ENCODE measurements at places on chromosomes 12 and 14. TPM values are rescaled to one million over a fixed set of nuclear protein-coding genes. Genes with fewer than 3 reads are reported as not detected.
A peak's percentile ranks its signal among the peaks of the same experiment; 100 is the strongest.

Gene CLMN
- 15.3 TPM for total RNA-seq

Gene FAR2
- total RNA-seq = 9.1 TPM

Gene KLHL33
- 0.27 TPM for total RNA-seq

Gene SLC38A4
- 0.11 TPM for total RNA-seq

Gene WSB2
- 92.0 TPM for total RNA-seq

Gene PPP1R1A
- total RNA-seq = 1.3 TPM

Gene LRFN5
- total RNA-seq = 4.6 TPM

Gene ASPG
- total RNA-seq = 8.2 TPM

Gene EML5
- total RNA-seq = 6.8 TPM

Gene KIAA0586
- 19.1 TPM for total RNA-seq

Gene EGLN3
- 11.5 TPM for total RNA-seq

GRCh38 chr14:76995279-76996035, 33.1 kb downstream of the IRF2BPL start:
- H3K27ac ChIP-seq = no peak overlapping the region
- H3K27me3 ChIP-seq = no peaks in the 10 kb centered on the region
- H3K36me3 ChIP-seq = no peaks in the 10 kb centered on the region
- H3K4me3 ChIP-seq = no peak overlapping the region
- no peak for DNase-seq

GRCh38 chr14:60087668-60088067, 4.1 kb upstream of the PCNX4 start:
- H3K27ac ChIP-seq = no peak overlapping the region
- H3K4me3 ChIP-seq = no peak overlapping the region
- H3K4me1 ChIP-seq = no peaks in the 10 kb centered on the region

GRCh38 chr14:105211086-105211757, 30.1 kb upstream of the NUDT14 start:
- H3K4me3 ChIP-seq = no peak overlapping the region
- no peaks in the 10 kb centered on the region for H3K4me1 ChIP-seq
- no peaks in the 10 kb centered on the region for H3K27me3 ChIP-seq
- H3K36me3 ChIP-seq = peaks cover 16% of the 10 kb centered on the region
- H3K27ac ChIP-seq = no peak overlapping the region

DNA sequence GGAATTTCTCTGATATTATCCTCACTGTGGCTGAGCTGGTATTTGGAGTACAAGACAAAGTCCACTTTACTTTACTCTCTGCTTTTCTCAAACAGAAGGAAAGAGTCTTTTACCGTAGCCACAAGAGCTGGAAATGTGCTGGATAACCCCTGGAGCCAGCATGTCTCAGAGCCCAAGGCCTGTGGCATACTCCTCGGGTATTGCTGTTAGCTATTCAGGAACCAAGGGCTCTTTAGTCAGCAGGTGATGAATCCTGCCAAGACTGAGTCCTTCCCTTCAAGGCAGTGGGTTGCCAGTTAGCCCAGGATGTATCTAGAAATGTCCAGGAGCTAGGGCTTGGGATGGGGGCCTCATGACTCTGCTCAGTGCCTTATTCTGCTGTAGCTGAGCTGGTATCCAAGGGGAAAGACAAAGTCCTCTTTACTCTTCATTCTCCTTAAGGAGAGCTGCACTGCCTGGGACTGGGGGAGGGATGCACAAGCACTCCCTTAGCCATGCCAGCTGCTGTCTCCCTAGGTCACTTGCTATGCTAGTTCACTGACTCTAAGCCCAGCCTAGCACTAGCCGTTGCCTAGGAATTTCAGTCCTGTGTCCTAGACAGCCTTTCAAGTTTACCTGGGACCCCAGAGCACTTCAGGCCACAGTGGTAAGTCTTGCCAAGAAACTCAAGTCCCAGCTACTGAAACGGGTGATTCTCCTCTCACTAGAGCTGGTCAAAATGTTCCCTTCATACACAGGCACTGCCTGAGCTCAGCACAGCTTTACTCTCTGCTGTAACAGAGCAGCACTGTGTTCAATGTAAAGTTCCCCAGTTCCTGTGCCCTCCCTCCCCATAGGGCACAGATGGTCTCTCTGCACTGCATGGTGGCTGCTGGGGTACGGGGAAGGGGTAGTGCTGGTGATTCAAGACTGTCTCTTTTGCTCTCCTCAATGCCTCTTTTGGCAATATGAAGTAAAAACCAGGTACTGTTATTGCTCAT, 136.4 kb downstream of the SLC35F4 start:
- DNase-seq = peak; percentile 71
- H3K4me1 ChIP-seq = peaks cover 11% of the 10 kb centered on the region
- H3K36me3 ChIP-seq = no peaks in the 10 kb centered on the region
- no peak overlapping the region for H3K4me3 ChIP-seq
- H3K27ac ChIP-seq = peak overlapping the region; percentile 38
- H3K27me3 ChIP-seq = no peaks in the 10 kb centered on the region

DNA sequence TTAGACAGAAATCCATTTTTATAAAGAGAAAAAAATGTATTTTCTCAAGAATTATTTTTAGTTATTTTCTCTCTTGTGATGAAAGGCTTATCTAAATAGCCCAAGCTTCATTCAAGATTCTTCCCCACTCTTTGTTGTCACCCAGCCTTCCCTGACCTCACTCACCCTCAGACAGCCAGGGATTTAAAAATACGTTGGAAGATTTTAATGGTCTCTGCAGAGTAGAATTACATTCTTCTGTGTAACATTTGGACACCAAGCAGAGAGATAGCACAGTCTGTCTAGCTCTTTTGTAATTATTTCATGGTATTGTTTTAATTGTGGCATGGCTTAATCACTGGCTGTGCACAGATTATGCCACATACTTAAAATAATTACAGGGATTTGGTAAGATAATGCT, 130.3 kb downstream of the IGF1 start:
- H3K27me3 ChIP-seq = no peaks in the 10 kb centered on the region
- H3K36me3 ChIP-seq = no peaks in the 10 kb centered on the region
- no peak for DNase-seq
- no peak overlapping the region for H3K4me3 ChIP-seq

GRCh38 chr12:98644433-98644711, 216 bp downstream of the IKBIP start:
- no peaks in the 10 kb centered on the region for H3K36me3 ChIP-seq
- no peak for DNase-seq
- H3K27me3 ChIP-seq = no peaks in the 10 kb centered on the region
- H3K4me3 ChIP-seq = peak overlapping the region; percentile 94
- H3K4me1 ChIP-seq = peaks cover 14% of the 10 kb centered on the region
- H3K27ac ChIP-seq = peak overlapping the region; percentile 80

- no peaks in the 10 kb centered on the region for H3K4me1 ChIP-seq
- H3K27ac ChIP-seq = no peak overlapping the region
Observed at GRCh38 chr12:32360956-32361355, 38.4 kb upstream of the FGD4 start.

DNA sequence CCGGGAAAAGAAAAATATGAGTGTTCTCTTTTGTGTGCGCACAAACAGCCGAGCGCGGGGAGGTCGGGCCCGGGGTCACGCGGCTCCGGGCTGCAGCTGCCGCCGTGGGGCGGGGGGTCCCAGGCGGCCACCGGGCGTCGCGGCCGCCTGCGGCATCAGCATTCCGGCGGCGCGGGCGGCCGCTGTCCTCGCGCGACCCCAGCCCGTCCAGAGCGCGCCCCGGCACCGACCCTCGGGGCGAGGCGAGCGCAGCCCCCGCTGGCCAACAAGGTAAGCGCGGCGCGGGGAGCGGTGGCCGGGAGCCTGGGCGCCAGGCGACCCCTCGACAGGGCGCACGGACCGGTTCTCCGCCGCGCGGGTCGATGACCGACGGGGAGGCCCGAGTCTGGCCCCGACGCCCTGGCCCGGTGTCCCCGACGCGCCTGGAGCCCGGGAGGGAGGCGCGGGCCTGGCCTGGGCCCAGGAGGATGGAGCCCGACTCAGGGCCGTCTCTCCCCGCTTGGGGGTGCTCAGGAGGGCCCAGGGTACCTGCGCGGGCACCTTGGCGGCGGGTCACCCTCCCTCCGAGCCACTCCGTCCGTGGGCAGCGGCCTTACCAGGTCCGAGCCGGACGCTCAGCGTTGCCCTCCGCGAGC, 103.9 kb upstream of the DIO3 start:
- no peak for DNase-seq
- H3K27ac ChIP-seq = no peak overlapping the region
- H3K4me3 ChIP-seq = no peak overlapping the region
- H3K36me3 ChIP-seq = no peaks in the 10 kb centered on the region
- peaks cover 9% of the 10 kb centered on the region for H3K4me1 ChIP-seq

DNA sequence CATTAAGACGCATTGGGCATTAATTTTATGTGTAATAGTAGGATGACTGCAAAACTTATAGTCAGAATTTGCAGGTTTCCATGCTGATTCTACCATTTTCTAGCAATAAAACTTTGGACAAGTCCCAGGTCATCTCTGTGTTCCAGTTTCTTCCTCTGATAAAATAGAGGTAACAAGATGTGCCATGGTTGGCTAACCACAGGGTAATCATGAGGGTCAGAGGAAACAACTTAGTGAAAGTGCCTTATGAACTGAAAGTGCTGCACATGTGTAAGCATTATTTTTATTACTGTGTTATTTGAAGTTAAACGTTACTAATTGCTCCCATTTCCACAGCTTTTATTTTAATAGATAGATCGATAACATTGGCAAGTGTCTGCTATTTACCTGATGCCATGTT, 21.1 kb downstream of the SMCO2 start:
- no peak overlapping the region for H3K27ac ChIP-seq
- H3K4me3 ChIP-seq = no peak overlapping the region
- DNase-seq = no peak
- no peaks in the 10 kb centered on the region for H3K36me3 ChIP-seq

GRCh38 chr14:65179918-65180724, 77.8 kb upstream of the MAX start:
- no peaks in the 10 kb centered on the region for H3K36me3 ChIP-seq
- H3K4me3 ChIP-seq = no peak overlapping the region
- H3K27ac ChIP-seq = no peak overlapping the region
- H3K4me1 ChIP-seq = no peaks in the 10 kb centered on the region
- no peak for DNase-seq

DNA sequence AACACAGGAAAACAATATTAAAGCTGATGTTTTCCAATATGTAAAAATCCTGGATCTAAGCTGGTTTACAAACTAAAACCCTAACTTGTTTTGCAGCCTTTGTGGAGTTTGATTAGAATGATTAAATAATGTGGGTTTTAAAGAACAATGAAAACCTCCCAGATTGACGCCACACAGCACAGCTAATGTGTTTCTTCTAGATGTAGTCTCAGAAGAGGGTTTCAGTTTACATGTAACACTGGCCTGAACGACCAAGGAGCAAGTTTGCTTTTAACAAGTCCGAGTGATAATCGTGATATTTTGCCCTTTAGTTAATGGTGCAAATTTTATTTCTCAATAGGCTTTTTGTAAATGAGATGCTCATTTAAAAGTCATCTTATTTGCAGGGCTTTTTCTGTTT, 11.0 kb downstream of the HMGA2 start:
- H3K27ac ChIP-seq = no peak overlapping the region
- no peaks in the 10 kb centered on the region for H3K27me3 ChIP-seq
- H3K4me3 ChIP-seq = no peak overlapping the region

- no peak overlapping the region for H3K27ac ChIP-seq
- no peaks in the 10 kb centered on the region for H3K4me1 ChIP-seq
- no peak overlapping the region for H3K4me3 ChIP-seq
- H3K36me3 ChIP-seq = no peaks in the 10 kb centered on the region
Observed at GRCh38 chr14:85333313-85333712, 196.6 kb upstream of the FLRT2 start.

DNA sequence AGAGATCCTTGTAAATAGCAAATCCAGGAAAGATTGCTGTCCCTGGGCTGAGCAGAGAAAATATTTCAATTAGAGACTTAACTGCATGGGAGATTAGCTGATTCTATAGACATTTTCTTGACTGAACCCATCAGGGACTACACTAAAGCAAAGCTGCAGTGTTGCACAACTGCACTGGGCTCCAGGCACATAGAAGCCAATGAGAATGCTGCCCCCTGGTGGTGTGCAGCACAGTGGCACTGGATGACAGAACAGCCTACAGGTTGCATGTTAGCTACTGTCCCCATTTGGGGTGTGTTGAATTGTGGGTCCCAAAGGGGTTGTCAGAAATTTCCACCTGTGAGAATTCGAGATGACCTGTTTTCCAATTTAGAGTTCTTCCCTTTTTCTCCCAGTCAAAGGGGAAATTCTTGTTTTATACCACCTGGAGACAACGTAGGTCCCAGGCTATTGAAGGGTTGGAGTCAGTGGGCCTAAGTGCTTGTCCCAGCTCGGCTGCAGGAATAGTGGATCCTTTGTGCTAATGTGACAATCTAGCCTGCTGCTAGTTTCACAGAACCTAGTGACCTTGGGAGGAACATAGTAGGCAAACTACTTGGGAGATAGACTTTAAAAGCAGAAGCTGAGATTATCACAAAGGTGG, 114.7 kb downstream of the SLC8A3 start:
- H3K36me3 ChIP-seq = no peaks in the 10 kb centered on the region
- H3K27me3 ChIP-seq = no peaks in the 10 kb centered on the region
- no peak overlapping the region for H3K27ac ChIP-seq
- peak; percentile 57 for DNase-seq

DNA sequence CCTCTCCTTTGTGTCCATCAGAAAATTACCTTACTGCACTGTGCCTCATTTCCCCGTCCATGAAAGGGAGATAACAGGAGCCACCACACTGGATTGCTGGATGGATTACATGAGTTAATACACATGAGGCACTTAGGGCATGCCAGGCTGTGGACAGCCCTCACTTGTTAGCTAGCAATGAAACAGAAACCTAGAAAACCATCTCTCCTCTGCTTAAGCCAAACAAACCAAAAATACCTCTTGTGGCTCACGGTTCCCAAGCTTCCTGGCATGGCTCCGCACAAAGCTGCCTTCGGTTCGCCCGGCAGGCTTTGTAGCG, 660 bp upstream of the HCFC2 start:
- peak; percentile 36 for DNase-seq
- peak overlapping the region; percentile 87 for H3K27ac ChIP-seq
- no peaks in the 10 kb centered on the region for H3K27me3 ChIP-seq
- H3K4me1 ChIP-seq = peaks cover 17% of the 10 kb centered on the region
- H3K4me3 ChIP-seq = peak overlapping the region; percentile 97

- peaks cover 10% of the 10 kb centered on the region for H3K4me1 ChIP-seq
- H3K4me3 ChIP-seq = no peak overlapping the region
- no peaks in the 10 kb centered on the region for H3K27me3 ChIP-seq
Observed at GRCh38 chr14:58048219-58048618, 103.8 kb downstream of the ARMH4 start.
